ENCODE measurements at places on chromosomes 1 and 21.

- DNase-seq: no peak
Measured at GRCh38 chr21:36732761-36733160, 33.8 kb downstream of the SIM2 start.

- DNase-seq: no peak
Measured at GRCh38 chr1:2385606-2386280, 5.6 kb downstream of the MORN1 start.

GRCh38 chr1:39782103-39782502, 6.6 kb downstream of the BMP8B start:
- no peak for DNase-seq

GRCh38 chr1:82423174-82423815, 622.6 kb downstream of the ADGRL2 start:
- DNase-seq: no peak

DNA sequence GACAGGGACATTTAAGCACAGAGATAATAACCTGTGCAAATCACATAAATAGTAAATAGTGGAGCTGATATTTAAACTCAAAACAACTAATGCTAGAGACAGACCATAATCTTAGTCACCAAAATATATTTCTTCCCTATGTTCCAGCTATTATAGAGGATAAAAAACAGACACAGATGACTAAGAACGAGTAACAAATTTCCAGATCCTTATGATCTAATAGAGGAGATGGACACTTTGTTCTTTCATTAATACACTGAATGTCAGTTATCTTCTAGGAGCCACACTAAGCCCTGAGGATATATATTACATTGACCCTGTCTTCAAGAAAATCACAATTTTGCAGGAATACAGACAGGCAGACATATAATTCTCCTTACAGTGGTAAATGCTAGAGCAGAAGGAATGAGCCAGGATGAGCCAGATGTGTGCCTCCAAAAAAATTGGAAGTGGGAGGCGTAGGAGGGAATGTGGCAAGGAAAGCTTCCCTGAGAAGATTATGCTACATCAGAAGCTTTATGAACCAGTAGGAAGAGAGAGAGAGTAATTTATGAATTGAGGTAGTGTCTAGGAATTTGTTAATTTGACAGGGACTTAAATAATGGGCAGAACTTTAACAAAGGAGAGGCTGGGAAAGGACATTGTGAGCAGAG, 395.4 kb upstream of the BEND5 start:
- DNase-seq: no peak

- peak; percentile 79 for DNase-seq
Measured at GRCh38 chr1:5650283-5651026, 341.8 kb downstream of the NPHP4 start.

- DNase-seq: no peak
Measured at GRCh38 chr1:235724730-235725129, 75.1 kb upstream of the GNG4 start.

GRCh38 chr1:180609643-180610555, 21.9 kb upstream of the XPR1 start:
- DNase-seq: peak; percentile 62

DNA sequence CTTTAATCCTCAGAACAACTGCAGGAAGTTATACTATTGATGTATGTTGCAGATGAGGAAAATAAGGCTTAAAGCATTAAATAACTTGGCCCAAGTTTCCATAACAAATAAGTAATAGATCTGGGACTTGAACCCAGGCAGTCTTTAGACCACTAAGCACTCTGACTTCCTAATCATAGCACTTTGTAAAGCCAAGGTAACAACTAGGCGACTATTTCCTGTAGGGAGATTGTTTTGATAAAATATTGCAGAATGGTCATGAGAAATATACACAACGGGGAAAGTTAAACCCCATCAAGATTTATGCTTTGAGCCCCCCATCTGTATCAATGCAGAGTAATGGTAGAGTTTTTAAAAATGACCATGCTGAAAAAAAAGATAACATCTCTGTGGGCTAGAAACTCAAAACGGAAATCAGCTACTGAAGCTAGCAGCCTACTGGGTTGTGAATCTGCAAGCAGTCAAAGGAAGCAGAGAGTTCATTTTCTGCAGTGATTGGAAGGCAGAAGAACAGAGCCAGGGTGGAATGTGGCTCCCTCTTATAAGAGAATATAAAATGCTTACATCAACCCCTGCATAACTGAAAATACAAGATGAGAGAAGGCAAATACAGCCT, 111.2 kb upstream of the OLIG2 start:
- DNase-seq: no peak

GRCh38 chr1:71651214-71651613, 570.4 kb upstream of the ZRANB2 start:
- DNase-seq: no peak

- DNase-seq: no peak
Measured at GRCh38 chr1:81967951-81968350, 167.2 kb downstream of the ADGRL2 start.

GRCh38 chr1:96683931-96684330, 37.7 kb upstream of the PTBP2 start:
- DNase-seq: no peak

DNA sequence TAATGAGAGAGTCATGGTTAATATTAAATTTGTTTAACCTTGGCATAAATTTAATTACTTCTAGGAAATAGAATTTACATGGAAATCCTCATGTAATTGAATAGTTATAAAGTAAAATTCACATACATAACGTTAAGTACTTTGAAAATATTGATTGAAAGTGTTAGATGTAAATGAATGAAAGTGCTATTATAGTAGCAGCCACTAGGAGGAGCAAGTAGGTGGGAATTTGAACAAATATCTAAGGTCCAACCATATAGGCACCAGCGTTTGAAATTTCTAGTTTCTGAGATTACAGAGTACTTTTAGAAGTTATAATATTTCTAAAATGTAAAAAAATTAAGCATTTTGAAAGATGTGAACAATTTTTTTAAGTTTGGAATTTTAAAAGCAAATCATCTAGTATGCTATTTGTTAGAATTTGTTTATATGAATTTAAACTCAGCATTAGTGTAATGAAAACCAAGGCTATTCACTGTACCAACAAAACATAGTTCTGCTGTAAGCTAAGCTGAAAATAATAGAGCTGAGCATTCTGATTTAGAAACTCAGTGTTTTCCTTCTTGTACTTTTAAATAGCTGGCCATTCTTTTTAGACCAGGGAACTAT, 3.3 kb downstream of the B3GALT2 start:
- no peak for DNase-seq

DNA sequence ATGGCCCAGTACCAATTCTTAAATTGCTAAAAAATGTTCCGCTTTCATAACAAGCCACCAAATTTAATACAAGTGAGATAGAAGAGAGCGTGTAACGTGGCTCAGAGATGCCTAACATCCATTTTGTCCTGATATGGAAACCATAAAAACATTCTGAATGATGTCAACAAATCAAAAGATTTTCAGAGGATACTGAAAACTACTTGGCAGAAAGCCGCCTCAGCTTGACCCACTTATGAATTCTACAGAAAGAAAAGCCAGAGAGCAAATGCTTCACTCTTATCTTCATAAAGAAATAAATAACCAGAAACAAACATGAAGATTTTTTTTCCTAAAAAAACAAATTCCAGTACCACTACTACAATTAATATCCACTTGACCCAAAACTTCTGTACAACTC, 41.2 kb downstream of the OMA1 start:
- no peak for DNase-seq

DNA sequence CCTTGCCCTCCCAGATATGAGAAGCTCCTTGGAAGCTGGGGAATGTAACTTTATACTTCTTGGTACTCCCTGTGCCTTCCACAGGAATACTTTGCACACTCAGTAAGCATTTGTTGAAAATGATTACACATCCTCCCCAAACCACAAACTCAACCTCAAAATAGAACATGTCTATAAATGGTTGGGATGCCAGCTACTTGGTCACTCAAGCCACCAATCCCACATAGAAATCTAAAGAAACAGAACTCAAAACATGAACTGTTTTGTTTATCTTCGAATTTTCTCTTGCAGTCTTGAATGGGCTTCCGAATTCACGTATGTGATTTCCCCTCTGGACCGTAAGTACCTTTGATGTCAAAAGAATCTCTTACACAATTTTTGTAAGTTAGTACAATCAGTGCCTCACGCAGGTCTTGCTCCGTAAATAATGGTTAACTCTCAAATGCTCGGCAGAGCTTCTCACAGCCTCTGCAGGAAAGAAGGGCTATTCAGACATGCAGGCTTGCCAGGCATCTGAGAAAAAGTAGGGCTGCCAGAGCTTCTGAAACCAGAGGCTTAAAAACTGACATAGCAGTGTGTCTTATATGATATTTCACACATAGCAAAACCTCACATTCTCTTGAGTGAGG, 26.9 kb downstream of the SORT1 start:
- DNase-seq: no peak

DNA sequence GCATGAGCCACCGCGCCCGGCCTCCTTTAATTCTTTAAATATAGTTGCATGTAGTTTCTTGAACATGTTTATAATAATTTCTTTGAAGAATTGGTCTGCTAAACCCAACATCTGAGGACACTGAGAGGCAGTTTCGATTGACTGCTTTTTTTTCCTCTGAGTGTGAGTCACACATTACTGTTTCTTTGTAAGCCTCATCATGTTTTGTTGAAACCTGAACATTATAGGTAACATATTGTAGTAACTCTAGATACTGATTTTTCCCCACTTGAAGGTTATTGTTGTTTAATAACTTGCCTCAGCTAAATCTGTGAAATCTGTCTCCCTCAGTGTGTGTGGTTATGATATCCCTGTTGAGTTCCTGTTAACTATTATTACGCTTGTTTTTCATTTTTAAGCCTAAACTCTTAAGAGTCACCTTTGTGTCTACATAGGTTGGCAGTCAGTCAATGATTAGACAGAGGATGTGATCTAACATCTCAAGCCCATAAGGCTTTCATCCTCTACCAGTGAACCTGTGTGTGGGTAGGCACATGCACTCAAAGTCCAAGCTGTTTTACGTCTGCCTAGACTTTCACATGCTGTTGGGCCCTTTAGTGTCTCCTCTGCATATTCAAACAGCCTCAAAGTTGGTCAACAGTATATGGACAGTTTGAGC, 155.5 kb downstream of the KCNH1 start:
- no peak for DNase-seq

GRCh38 chr21:44498280-44499210, 41.5 kb downstream of the KRTAP10-1 start:
- no peak for DNase-seq

- peak; percentile 8 for DNase-seq
Measured at GRCh38 chr1:202250982-202251381, 57.4 kb downstream of the LGR6 start.

- no peak for DNase-seq
Measured at GRCh38 chr1:32291145-32291707, 657 bp upstream of the HDAC1 start.

- DNase-seq: no peak
Measured at GRCh38 chr1:112074711-112075110, 85.2 kb upstream of the KCND3 start.

DNA sequence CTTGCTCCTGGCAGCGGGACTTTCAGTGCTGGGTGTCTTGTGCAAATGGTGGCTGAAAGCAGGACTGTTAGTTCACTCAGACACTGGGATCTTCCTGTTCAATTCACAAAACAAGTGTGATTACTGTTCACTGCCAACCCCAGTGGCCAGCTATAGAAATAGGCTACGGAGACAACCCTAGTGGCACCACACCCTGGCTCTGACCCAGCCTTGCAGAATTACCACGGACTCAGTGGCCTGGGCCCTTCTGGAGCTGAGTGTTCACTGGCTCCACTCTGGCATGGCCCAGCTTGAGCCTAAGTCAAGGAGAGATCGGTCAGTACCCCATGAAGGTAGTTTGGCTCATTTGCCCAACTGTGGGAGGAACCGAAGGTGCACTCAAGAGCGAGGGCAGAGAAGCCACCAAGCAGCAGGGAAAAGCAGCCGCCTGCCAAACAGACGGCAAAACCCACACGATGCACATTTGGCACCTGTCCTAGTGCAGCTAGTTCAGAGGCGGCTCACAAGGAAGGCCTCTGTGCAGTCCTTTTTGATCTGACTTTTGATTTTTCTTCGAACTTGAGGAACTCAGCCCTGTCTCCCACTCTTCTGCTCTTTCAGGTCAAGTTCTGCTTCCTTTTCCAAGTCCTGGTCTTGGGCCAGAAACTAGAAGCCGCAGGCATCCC, 5.9 kb downstream of the KIAA2013 start:
- DNase-seq: no peak

GRCh38 chr1:27787895-27788294, 14.9 kb downstream of the STX12 start:
- no peak for DNase-seq

DNA sequence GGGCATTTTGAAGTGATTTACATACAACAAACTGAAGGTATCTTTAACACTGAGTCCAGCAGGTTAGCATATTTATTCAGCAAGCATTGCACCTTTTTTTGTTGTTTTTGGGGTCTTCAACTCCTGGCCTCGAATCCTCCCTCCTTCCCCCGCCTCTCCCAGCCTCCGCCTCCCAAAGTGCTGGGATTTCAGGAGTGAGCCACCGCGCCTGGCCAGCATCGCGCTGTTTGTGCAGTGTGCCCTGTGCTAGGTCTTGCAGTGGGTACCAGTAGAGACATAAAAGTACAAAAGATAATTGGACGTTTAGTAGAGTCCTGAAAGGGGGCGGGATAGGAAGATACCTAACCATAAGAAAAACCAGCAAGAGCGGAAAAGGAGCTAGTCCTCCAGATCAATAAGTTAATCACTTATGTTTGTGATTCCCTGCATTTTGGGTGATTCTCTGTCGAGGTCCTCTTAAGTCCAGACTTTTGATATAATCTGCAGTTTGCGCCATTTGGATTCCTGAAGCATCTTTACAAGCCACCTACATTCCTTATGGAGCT, 111.8 kb downstream of the OSBPL9 start:
- no peak for DNase-seq

DNA sequence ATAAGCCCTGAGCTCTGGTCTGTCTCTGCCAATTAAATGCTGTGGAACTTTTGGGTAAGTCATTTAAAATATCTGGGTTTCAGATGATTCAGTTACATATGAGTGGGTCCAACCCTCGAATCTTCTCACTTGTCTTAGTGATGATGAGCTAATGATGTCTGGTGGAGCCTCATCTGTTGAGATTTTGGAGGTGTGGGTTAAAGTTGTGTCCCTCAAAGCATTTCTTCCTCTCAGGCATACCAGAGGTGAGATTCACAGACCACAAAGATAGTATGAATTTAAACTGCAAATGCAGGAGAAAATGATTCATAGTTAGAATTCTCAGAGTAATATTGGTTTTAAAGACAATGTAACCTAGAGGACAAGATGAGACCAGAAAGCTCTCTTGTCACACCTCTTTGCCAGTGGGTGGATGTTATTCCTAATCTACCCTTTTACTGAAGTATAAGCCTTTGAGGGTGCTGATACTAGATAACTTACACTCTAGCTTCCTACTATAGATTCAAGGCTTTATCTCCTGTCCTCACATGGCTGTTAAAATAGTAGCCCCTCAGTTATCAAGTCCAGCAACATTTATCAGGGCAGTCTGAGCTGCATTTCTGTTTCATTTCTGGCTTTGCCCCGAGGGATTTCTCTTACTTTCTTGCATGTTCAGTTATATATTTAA, 90.7 kb downstream of the MT1HL1 start:
- DNase-seq: no peak

GRCh38 chr1:156063997-156064285, 3.0 kb downstream of the RAB25 start:
- no peak for DNase-seq
